ENCODE measurements at places on chromosomes 11 and 22. TPM values are rescaled to one million over a fixed set of nuclear protein-coding genes. Genes with fewer than 3 reads are reported as not detected.

DNA sequence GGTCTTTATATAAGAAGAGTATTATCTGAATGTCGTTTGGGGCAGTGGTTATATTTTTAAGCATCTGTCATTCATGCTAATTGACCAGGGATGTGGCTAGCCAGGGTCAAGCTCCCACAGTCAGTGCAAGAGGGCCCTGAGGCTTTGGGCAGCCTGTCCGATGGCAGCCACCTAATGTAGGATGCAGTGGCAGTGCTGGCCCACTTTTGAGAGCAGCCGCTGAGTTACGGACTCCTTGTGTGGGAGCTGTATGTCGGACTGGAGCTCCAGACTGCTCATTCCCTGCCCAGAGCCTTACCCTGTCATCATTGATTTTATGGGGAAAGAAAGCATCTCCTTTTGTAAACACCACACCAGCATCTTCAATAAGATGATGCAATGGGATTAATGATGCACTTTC is 99.5 kb downstream of the SYT9 start:
- peak; percentile 17 for DNase-seq

OR10A2 gene
- total RNA-seq = not detected

HEPN1 gene
- total RNA-seq = not detected

DNA sequence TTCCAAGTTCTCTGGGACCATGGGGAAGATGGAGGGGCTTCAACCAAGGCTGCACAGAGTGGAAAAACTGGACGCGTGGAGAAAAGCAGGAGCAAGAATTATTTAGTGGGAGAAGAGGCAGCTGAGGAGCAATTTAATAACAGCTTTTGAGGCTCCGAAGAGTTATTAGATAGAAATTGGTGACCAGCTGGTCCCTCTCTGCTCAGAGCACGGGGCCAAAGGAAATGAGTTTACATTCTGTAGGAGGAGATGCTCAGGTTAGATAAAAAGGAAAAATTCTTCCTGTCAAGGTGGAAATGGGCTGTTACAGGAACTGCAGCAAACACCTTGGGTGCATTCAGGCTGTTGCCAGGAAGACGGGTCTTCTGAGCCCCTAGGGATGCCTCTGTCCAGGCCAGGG is 47.0 kb upstream of the GALNT18 start:
- no peak for DNase-seq
